ENCODE measurements at places on chromosomes 4 and X.

GRCh38 chr4:144591401-144591800 is 54.6 kb upstream of the HHIP start:
- peak; percentile 64 for DNase-seq

- no peak for DNase-seq
These were observed 19.5 kb downstream of the NSUN7 start for GRCh38 chr4:40769266-40769665.

DNA sequence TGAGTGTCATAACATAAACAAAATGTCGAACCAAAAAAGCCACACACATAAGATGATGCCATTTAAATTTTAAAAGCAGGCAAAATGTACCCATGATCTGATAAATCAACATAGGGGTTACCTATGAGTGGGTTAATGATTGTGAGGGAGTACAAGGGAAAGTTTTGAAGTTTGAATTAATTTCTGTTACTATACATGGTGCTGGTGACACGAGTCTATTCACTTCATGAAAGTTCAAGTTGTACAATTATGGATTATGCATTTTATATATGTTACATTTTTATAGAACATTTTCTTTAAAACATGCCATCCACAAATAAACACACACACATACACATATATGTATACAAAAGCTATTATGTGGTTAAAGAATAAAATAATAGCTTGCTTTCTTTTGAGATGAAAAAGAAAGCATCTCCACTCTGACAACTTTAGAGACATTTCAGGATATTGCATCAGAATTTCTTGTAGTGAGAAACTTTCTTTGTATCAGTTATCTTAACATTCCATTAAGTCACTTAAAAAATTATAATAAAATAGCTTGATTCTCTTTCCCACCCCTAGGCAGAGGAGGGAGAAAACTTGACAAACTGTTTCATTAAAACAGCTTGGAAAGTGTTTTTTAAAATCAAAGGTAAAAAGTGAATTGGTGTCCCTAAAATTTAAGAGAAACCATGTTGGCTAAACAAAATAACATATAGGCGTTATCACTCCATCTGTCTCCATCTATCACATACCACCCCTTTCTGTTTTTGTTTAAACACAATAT is 891.8 kb upstream of the NDST4 start:
- DNase-seq: no peak

GRCh38 chr4:17093481-17093880 is 195.0 kb upstream of the LDB2 start:
- DNase-seq: no peak

DNA sequence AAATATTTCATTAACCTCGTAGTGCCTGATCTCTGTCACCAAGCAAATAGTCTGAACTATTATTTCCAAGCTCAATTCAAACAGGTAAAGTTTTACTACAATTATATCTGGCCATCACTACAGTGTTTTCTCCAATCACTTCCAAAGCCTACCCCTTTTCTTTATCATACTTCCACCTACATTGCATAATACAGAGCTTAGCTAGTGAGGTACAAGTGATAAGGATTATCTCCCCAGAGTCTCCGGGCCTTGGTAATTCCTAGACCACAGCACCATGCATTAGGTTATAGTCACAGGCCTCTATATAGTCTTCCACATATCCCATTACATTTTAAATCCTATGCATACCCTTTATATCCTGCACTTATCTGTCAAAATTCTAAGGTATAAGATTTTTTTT is 154.2 kb downstream of the SNCA start:
- no peak for DNase-seq

- DNase-seq: no peak
These were observed 26.8 kb upstream of the STPG2 start for GRCh38 chr4:98170035-98170434.

DNA sequence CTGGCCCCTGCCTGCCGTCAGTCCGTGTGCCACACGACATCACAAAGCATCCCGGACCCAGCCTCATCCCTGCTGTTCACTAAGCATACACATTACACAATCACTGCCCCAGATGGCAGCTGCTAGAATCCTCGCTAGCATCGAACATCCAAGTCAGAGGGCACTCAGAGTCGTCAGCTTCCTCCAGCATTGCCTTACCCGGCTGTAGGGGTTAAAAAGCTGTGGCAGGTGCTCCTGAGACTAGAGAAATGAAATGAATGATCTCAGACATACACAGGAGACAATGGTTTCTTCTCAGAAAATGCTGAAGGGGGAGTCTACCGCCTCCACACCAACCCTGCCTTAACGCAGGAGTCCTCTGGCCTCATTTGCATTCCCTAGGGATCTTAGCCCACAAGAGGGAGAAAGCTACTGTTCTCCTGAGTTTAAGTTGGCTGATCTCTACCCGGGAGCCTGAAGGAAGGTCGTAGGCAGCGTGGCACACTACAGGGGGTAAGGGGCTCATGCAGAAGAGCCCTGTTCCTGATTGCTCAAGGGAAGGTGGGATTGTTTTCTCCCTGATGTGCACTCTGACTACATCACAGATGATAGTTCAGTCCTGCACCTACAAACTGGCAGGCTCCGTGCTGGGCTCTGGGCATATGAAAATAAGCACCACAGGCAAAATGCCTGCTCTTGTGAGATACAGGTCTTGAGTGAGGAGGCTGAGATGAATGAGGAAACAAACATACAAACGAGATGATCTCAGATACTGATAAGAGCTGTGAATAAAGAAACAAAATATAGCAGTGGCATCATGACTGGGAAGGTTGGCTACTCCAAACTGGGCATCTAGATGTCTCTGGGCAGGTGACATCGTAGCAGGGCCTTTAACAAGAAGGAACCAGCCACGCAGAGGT is 2.6 kb upstream of the KIAA0232 start:
- peak; percentile 71 for DNase-seq

- no peak for DNase-seq
These were observed 37.3 kb upstream of the LPAR4 start for GRCh38 chrX:78710171-78710570.

- no peak for DNase-seq
These were observed 55.9 kb upstream of the RNF128 start for GRCh38 chrX:106670631-106671030.

- DNase-seq: no peak
These were observed 17.3 kb downstream of the PHKA2 start for GRCh38 chrX:18966624-18967023.

DNA sequence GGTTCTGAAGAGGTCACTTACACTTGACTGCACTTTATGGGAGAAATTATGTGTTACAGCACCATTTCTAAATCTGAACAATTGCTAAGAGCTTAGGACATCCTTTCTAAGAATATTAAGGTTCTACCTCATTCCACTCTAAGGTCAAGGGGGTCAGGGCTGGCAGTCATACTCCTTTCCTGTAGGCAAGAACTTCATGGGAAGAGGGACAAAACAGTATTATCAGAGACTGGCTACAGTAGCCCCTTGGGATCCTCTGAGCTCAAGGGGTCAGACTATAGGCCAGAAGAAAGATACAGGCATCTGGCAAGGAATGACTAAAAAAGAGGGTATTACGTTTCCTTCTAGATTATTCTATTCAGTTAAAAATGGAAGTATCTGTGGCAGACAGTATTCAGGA is 115.1 kb downstream of the RASL11B start:
- DNase-seq: no peak

Data from NCI-H345 (cell line).